Frontal cortex (tissue), 4 donors: ENCODE measurements at places on chromosomes 12 and 14. TPM values are rescaled to one million over a fixed set of nuclear protein-coding genes. Genes with fewer than 3 reads are reported as not detected.

- no peak for DNase-seq
Measured at GRCh38 chr14:72565917-72566316, 328.0 kb downstream of the DPF3 start.

- no peak for DNase-seq
Measured at GRCh38 chr12:131380965-131381705, 329.8 kb upstream of the SFSWAP start.

DNA sequence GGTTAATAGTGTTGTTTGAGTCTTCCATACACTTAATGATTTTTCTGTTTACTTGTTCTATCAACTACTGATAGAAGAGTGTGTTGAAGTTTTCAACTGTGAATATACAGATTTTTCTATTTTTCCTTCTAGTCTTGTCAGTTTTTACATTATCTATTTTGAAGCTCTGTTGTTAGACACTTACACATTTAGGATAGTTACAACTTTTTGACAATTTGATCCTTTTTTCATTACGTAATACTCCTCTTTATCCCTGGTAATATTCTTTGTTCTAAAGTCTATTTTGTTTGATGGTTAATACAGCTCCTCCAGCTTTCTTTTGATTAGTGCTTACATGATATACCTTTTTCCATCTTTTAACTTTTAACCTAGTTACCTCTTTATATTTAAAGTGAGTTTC lies 45.2 kb downstream of the DHRS2 start:
- DNase-seq, result no peak

GRCh38 chr14:69828354-69828753 lies 31.3 kb upstream of the SLC10A1 start:
- no peak for DNase-seq

DNA sequence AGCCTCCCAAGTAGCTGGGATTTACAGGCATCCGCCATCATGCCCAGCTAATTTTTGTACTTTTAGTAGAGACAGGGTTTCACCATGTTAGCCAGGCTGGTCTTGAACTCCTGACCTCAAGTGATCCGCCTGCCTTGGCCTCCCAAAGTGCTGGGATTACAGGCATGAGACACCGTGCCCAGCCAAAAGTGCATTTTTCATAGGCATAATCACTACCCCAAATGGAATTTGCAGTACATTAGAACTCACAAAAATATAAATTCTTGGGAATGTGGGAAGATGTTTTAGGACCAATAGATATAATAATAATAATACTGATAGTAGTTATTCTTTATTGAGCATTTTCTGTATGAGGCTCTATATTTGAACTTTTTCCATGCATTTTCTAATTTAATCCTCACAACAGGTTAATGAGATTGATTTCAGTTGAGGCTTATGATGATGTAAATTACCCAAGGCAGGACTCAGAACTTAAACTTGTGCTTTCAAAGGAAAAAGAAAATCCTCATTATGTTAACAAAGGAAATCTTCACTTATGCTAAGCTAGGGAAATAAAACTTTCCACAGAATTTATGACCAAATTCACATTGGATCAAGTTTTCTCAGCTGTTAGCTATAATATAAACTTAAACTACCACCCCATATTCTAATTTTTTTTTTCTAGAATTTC lies 121.6 kb downstream of the SRGAP1 start:
- DNase-seq, result no peak

DNA sequence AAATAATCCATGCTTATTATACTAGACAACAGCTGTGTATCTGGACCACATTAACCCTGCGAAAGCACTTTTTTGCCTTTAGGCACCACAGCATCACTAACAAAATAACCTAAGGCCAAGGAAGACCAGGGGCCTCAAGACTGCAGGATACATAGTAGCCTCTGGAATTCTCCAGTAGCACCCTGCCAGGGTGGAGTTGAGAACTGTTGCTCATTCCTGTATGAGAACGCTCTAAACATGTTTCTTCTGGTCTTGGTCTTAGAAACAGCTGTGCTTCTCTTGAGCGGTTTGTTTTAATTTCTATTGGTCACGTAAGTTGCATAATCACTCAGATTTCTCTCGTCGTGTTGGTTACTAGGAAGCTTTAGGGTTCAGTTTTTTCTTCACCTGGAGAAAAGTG lies 7.9 kb downstream of the B4GALNT3 start:
- no peak for DNase-seq

GRCh38 chr12:4108803-4109345 lies 164.7 kb upstream of the CCND2 start:
- DNase-seq, result no peak

- DNase-seq, result no peak
Measured at GRCh38 chr12:48977290-48978281, 536 bp upstream of the WNT1 start.

- no peak for DNase-seq
Measured at GRCh38 chr14:88256997-88257950, 65.8 kb downstream of the KCNK10 start.

DNA sequence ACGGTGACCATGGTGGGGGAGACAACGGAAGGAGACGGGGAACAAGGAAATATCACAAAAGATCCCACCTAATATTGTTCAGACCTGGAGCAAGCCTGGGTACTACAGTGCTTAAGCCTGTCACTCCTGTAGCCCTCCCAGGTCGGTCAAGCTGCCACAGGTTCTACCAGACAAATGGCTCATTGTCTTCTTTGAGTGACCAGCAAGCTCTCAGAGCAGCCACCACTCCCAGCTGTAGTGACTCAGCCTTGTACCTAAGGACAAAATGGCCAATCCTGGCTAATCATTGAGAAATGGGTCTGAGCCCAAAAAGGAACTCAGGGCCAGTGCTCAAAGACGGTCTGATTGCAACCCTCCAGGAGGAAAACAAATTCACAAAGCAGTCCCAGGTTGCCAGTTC lies 238.4 kb upstream of the NOS1 start:
- DNase-seq, result no peak

- DNase-seq, result no peak
Measured at GRCh38 chr12:91188778-91189177, 6.2 kb upstream of the DCN start.

GRCh38 chr14:95504135-95505029 lies 12.1 kb downstream of the SYNE3 start:
- DNase-seq, result no peak

DNA sequence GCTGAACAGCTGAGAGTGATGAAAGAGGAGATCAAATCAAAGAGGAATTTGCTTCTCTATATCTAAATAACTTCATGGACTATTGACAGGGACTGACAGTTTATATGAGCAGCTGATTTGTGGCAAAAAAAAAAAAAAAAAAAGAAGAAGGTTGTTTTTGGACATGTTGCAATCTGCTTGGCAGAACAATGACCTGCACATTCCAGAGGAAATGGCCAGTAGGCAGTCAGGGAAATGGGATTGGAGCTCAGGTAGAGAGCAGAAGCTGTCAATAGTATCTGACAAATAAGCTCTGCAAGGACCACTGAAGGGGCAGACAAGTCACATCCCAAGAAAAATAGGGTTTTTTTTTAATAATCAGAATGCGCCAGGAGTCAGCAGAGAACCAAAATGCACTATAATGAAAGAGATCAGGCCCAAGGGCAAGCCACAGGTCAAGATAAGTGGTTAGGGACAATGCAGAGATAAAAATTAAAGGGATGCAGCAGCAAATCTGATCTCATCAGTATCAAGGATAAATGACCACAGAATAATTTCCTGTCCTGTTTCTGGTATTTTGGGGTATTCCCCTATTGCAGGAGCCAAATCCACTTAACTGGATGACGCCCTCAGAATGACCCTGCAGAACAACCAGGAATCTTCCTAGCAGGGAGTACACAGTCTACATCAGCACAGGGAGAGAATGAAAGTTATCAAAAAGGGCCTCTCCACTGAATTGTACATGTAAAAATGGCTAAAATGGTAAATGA lies 22.6 kb upstream of the DUSP16 start:
- no peak for DNase-seq

DNA sequence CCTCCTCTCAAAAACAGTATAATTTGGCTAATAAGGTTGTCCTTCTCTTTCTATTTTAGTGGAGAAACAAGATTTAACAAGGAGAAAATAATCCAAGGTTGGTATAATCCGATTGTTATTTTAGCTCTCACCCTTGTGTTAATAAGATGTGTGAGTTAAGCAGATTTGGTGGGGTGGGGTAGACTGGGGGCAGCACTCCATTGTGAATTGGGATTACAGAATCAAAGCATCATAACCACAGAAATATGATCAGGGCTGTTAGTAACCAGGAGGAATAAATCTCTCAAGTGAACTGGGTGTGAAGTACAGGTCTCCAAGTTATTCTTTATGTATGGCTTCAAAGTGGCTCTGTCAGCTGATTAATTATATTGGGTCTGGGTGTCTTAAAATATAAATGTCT lies 10.2 kb downstream of the TIGAR start:
- no peak for DNase-seq

DNA sequence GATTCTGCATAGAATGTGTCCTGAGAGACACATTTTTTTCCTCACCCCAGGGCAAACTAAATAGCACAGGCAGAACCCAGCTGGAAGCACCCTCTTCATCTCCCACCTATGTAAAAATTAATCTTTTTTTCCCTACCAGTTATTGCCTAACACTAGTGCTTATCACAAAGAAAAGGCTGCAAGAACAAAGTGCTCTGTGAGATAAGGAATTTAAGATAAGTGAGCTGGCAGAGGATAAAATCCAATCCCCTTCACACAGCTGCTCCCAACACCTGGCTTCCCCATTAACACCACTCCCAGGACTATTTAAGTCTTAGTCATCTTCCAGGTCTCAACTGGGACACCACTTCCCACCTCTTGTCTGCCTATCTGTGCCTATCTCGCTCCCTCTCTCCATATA lies 75.2 kb downstream of the TTC9 start:
- DNase-seq, result no peak

DNA sequence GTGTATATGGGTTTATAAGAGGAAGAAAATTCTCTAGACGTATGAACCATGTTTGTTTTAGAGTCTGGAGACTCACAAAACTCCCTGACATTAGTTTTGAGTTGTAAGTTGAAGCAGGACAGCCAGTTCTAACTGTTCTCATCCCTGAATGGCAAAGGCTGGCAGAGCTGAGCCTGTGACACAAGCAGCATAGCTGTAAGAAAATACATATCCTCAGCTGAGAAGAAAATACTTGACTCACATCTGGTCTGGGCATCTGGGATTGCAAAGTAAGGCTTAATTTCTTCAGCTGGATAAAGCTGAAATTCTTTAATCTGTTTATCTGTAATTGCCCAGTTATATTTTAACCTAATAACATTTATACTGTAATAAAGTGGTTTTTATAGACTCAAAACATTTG lies 156.3 kb downstream of the PELI2 start:
- DNase-seq, result no peak

- DNase-seq, result no peak
Measured at GRCh38 chr12:43979450-43979849, 143.6 kb downstream of the TMEM117 start.

GRCh38 chr14:25032092-25032784 lies 17.7 kb downstream of the STXBP6 start:
- DNase-seq, result no peak

DNA sequence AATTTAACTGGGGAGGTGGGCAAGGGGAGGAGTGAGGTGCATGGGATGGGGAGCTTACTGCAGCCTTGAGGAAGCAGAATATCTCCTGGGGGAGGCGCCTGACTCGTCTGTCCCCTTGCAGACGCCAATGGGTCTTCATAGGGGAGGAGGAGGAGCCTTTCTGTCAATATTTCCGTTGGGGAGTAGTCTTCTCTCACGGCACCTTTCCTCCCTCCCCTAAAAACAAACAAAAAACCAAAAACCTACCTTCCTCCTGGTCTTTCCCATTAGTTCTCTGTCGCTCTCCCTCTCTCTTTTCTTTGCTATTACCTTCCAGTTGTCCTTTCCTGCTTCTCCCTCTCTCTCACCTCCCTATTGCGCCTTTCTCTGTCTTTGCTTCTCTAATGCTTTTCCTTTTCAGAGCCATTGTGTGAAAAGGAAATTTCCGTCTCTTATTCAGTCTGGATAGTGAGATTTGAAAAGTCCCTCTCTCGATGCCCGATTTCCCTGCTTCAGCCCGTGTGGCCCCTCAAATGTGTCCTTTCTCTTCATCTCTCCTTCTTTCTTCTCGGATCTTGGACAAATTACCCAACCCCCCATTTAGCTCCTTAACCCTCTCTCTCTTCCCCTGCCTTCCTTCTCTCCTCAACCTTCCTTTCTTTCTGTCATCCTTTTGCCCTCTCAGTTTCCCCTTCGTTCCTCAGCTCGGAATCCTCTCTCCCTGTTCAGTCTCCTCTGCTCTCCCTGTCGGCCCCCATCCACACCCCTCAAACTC lies 5.9 kb downstream of the GPR84 start:
- no peak for DNase-seq

- DNase-seq, result no peak
Measured at GRCh38 chr14:100041271-100041670, 24.0 kb upstream of the EVL start.

DNA sequence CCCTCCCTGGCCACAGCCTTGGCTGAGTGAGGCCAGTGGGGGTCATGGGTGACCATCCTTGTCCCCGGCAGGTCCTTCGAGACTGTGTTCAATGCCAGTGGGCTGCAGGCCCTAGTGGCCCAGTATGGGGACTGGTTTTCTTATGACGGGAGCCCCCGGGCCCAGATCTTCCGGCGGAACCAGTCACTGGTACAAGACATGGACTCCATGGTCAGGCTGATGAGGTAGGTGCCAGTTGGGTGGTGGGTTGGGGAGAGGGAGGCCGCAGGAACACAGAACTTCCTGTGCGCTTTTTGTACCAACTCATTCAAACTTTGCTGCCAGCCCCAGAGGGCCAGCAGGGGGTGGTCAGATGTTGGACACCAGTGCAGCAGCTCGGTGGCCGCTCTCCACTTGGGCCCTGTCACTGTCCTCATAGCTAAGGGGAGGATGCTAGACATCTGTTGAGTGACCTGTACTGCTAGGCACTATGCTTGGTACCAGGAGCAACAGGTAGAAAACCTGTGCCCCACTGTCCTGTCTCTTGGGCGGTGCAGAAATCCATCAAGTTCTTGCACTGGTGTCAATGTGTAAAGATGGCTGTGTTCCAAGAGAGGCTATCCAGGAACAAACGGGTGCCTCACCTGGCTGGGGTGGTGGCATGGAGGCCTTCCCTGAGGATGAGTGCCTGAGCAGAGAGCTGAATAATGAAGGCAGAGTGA lies 16.7 kb downstream of the SDS start:
- no peak for DNase-seq

Gene DHRS2
- 0.41 TPM for total RNA-seq

Gene GPR162
- total RNA-seq, result 81.1 TPM

Gene USP5
- total RNA-seq, result 77.5 TPM

Gene RBP5
- not detected for total RNA-seq

Gene PAH
- 0.82 TPM for total RNA-seq

Gene TSPAN9
- 22.4 TPM for total RNA-seq

Gene CLIP1
- 72.2 TPM for total RNA-seq

Gene P2RX7
- 1.2 TPM for total RNA-seq

Gene TSHR
- 0.41 TPM for total RNA-seq

Gene CCDC38
- total RNA-seq, result not detected

Gene MYBPC1
- total RNA-seq, result 2.4 TPM

Gene SLC5A8
- 3.3 TPM for total RNA-seq

Gene ETFBKMT
- total RNA-seq, result 4.5 TPM

Gene FOXN3
- total RNA-seq, result 24.1 TPM

Gene CYP27B1
- total RNA-seq, result not detected

Gene OR4K17
- total RNA-seq, result not detected

Gene LRRC23
- total RNA-seq, result 6.5 TPM

Gene SYT10
- 6.9 TPM for total RNA-seq
